ENCODE measurements at places on chromosomes 12 and 14.

GRCh38 chr14:48323665-48324064 is 648.3 kb upstream of the MDGA2 start:
- DNase-seq, result no peak

DNA sequence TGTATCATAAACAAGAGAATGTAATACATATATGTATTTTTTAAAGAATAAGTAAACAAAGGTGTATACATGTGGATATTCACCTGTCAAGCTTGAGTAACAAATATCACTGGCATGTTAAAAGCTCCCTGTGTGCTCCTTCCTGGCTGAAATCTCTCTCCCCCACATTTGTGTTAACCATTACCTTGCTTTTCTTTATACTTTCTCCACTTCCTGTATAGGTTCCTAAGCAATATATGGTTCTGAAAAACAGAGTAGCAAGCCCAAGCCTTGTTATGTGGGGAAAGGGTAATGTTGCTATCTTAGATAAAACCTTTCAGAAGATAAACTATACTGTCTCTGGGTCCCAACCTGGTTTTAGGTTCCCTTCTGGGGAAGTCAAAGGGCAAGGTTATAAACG is 32.3 kb upstream of the TBC1D30 start:
- no peak for DNase-seq

GRCh38 chr12:95766356-95767019 is 24.1 kb downstream of the NTN4 start:
- no peak for DNase-seq

DNA sequence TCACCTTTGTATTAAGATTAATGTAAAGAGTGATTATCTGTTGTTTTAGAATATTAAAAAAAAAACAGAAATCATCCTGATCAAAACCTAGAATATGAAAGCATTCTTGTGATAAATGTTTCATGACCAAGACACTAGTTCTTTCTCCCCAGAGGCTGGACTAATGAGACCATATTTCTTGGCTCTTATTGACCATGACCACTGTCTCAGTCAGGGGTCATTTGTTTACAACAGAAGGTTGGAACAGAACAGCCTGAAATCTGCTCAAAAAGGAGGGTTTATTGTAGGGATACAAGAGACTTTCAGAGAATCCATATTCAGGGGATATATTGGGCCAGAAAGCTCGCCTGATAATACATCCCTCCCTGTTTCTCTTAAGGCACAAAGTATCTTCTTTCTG is 87.7 kb downstream of the TMEM30B start:
- no peak for DNase-seq

DNA sequence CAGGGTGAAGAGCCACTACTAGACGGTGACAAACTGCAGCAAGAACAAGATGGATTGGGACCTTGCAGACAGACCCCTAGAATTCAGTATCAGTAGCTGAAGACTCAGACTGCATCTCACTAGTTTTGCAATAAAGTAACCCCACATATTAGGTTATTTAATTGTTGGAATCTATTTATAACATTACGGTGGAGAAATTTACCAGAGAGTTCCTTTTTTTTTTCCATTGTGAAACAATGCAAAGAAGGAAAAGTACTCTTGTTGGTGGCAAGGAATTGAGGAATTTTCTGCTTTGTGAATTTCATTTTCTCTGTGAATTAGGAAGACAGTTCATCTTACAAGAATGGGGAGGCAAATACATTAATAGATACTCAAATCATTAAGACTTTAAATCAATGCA is 185.7 kb upstream of the PPFIA2 start:
- no peak for DNase-seq

DNA sequence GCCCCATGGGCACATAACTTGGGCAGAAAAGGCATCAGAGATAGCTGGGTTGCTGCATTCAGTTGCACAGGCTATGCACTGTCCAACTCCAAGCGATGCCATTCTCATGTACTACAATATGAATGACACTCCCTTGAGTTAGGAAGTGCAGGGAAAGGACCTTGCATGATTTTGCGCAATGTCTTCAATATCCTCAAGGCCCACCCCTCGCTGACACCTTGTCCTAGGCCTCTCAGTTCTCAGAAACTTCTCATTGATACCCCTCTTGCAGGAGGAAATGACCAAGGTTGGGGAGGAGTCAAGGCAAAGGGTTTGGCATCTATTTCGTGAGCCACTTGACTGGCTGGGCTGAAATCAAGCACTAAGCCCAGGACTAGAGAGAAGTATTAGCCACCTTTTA is 70.4 kb downstream of the ARL6IP4 start:
- DNase-seq, result no peak

DNA sequence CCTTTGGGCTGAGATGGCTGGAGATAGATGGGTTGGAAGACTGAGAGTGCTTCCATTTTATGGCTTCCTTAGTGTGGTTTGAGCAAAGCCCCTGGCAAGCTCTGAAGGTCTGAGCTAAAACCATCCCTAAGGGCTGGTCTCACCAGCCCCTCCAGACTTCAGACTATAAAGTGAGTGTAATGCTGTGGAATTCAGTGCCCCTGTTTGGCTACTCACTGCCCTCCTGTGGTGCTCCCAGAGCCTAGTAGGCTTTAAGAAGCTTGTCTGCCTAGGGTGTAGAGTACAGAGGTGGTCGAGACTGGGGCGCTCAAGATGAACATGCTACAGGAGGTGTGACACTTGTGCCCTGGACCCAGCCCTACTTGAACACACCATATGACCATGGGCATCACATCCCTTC is 246.7 kb upstream of the FKBP4 start:
- DNase-seq, result no peak

All from pons (tissue), 1 donor.